ENCODE measurements at places on chromosomes 3 and 15.

DNA sequence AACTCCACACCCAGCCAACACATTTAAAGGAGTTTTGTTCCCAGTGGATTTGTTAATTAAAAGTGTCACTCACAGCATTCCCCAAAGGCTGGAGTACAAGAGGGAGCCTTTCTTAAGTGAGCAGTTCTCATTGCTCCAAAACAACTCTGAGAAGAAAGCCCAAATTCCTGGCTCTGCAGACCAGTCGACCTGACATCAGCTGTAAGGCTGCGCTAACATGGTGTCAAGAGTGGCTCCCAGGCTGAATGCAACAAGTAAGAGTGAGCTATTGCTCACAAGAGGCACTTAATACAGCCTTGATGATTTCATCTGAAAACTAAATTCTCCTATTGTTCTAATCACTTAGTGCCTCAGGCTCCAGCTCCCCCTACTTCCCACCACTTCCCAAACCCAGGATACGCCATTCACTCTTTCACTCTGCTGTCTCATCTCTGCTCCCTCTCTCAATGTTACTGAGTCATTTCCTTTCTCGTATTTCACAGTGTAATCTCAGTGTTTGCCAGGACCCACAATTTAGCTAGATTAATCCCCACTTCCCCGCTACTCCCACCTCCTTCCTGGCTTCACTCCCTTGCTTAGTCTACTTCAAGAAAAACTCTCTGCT, 81.8 kb downstream of the WWTR1 start:
- no peak overlapping the region for H3K4me3 ChIP-seq
- H3K27me3 ChIP-seq: no peaks in the 10 kb centered on the region
- H3K36me3 ChIP-seq: no peaks in the 10 kb centered on the region
- peaks cover 9% of the 10 kb centered on the region for H3K4me1 ChIP-seq

DNA sequence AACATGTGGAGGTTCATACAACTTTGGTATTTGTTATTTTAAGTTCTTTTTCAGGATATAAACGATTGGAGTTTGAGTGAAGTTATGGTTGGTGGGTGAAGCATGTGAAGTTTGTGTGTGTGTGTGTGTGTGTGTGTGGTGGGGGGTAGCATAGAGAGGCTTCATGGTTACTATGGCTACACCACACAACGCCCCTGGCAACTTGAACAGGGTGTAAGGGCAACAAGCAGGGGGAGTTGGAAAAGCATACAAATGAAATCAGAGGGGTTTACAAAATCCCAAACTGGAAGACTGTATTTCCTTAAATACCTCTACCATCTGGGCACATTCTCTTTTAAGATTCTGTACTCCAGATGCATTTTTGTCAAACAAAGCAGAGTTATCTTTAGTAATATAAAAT, 207.5 kb downstream of the SV2B start:
- H3K36me3 ChIP-seq: no peaks in the 10 kb centered on the region
- H3K27ac ChIP-seq: no peak overlapping the region
- no peak for DNase-seq
- no peak overlapping the region for H3K4me3 ChIP-seq

DNA sequence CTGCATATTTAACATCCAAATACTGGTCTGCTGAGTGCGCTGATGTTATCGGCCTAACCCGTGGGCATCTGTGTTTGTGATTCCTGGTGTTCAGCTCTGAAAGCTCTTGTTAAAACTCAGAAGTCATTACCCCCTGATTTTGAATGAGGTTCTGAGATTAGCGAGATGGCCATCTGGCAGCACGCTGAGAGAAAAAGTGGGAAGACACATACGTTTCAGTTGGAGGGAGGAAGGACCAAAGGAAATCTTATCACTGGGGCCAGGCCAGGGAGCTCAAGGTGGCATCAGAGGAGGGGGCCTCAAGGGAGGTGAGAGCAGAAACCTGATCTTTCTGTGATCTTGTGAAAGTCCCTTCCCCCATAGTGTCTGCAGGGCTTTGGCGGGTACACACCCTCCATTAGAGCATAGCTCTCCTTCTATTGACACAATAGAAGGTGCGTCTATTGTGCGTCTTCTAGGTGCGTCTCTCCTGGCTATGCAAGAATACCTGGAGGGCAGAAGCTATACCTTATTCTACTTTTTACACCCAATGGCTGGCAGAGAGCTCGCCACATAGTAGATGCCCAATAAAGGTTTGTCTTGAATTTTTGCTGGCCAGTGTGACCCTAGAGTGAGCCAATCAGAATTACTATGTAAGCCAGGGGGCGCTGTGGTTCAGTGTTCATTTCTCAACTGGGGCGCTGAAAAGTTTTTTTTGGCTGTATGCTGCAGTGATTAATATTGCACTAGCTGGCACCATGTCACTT, 182.4 kb downstream of the SHQ1 start:
- H3K27me3 ChIP-seq: no peaks in the 10 kb centered on the region
- H3K36me3 ChIP-seq: no peaks in the 10 kb centered on the region
- no peaks in the 10 kb centered on the region for H3K4me1 ChIP-seq

GRCh38 chr15:37788767-37789396, 145.6 kb upstream of the TMCO5A start:
- no peaks in the 10 kb centered on the region for H3K27me3 ChIP-seq
- H3K27ac ChIP-seq: no peak overlapping the region
- H3K4me1 ChIP-seq: peaks cover 7% of the 10 kb centered on the region

GRCh38 chr3:156230278-156230900, 110.0 kb downstream of the KCNAB1 start:
- no peaks in the 10 kb centered on the region for H3K4me1 ChIP-seq
- no peak overlapping the region for H3K27ac ChIP-seq
- H3K36me3 ChIP-seq: no peaks in the 10 kb centered on the region

- H3K36me3 ChIP-seq: no peaks in the 10 kb centered on the region
- no peak overlapping the region for H3K27ac ChIP-seq
- no peaks in the 10 kb centered on the region for H3K27me3 ChIP-seq
- H3K4me1 ChIP-seq: no peaks in the 10 kb centered on the region
- DNase-seq: no peak
Measured at GRCh38 chr3:139448104-139448503, 28.2 kb downstream of the RBP2 start.

GRCh38 chr3:48507256-48508061, 3.5 kb upstream of the SHISA5 start:
- no peaks in the 10 kb centered on the region for H3K36me3 ChIP-seq
- DNase-seq: peak; percentile 83
- no peak overlapping the region for H3K4me3 ChIP-seq
- no peaks in the 10 kb centered on the region for H3K27me3 ChIP-seq

GRCh38 chr3:42795621-42796181, 8.6 kb downstream of the HIGD1A start:
- H3K27me3 ChIP-seq: no peaks in the 10 kb centered on the region
- H3K36me3 ChIP-seq: no peaks in the 10 kb centered on the region
- H3K4me1 ChIP-seq: no peaks in the 10 kb centered on the region
- H3K27ac ChIP-seq: no peak overlapping the region
- no peak for DNase-seq

DNA sequence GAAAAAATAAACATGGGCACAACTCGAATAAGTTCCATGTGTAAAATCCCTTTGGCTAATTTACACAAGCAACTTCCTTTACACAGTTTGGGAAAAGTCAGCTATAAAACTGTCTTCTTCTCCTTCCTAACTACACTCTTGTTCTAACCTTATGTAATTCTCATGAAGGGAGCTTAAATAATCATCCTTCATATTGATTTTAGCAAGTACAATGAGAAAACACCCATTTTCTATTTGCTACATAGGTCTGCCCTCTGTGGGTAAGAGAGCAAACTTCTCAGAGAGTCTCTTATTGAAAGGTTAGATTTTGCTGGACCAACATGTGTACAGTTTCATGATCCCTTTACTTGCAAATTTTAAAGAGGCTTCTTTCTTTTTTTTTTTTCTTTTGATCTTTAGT, 398.5 kb downstream of the ROBO1 start:
- no peaks in the 10 kb centered on the region for H3K4me1 ChIP-seq
- no peak for DNase-seq
- H3K4me3 ChIP-seq: no peak overlapping the region
- no peaks in the 10 kb centered on the region for H3K36me3 ChIP-seq
- no peak overlapping the region for H3K27ac ChIP-seq

- no peaks in the 10 kb centered on the region for H3K27me3 ChIP-seq
- no peak overlapping the region for H3K27ac ChIP-seq
- H3K36me3 ChIP-seq: peaks cover 3% of the 10 kb centered on the region
- H3K4me1 ChIP-seq: no peaks in the 10 kb centered on the region
- no peak overlapping the region for H3K4me3 ChIP-seq
Measured at GRCh38 chr15:73908822-73909122, 17.5 kb upstream of the LOXL1 start.

- no peaks in the 10 kb centered on the region for H3K36me3 ChIP-seq
- H3K27me3 ChIP-seq: no peaks in the 10 kb centered on the region
- H3K4me3 ChIP-seq: no peak overlapping the region
- H3K27ac ChIP-seq: no peak overlapping the region
Measured at GRCh38 chr3:23324745-23325144, 121.6 kb downstream of the UBE2E2 start.

- no peak for DNase-seq
- H3K36me3 ChIP-seq: no peaks in the 10 kb centered on the region
- no peaks in the 10 kb centered on the region for H3K27me3 ChIP-seq
- no peaks in the 10 kb centered on the region for H3K4me1 ChIP-seq
Measured at GRCh38 chr3:142633073-142633472, 36.9 kb downstream of the PLS1 start.

DNA sequence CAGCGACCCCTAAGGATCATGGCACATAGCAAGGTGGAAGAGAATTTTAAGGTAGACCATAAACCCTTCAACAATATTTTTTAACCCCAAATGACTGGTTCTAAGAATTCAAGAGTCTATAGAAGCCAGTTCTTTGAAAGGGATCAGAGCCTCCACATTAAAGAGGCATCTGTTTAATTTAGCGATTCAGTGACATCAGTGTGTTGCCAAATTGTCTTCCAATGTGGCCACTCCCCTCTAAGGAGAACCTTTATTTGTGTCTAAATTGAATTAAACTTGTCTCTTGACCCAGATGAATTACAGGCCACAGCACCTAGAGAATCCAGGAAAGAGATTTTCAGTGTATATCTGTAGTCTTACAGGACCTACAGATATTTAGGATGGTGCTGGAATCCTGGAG, 6.6 kb upstream of the SH3BP5 start:
- no peak overlapping the region for H3K4me3 ChIP-seq
- H3K27ac ChIP-seq: no peak overlapping the region
- no peaks in the 10 kb centered on the region for H3K27me3 ChIP-seq

DNA sequence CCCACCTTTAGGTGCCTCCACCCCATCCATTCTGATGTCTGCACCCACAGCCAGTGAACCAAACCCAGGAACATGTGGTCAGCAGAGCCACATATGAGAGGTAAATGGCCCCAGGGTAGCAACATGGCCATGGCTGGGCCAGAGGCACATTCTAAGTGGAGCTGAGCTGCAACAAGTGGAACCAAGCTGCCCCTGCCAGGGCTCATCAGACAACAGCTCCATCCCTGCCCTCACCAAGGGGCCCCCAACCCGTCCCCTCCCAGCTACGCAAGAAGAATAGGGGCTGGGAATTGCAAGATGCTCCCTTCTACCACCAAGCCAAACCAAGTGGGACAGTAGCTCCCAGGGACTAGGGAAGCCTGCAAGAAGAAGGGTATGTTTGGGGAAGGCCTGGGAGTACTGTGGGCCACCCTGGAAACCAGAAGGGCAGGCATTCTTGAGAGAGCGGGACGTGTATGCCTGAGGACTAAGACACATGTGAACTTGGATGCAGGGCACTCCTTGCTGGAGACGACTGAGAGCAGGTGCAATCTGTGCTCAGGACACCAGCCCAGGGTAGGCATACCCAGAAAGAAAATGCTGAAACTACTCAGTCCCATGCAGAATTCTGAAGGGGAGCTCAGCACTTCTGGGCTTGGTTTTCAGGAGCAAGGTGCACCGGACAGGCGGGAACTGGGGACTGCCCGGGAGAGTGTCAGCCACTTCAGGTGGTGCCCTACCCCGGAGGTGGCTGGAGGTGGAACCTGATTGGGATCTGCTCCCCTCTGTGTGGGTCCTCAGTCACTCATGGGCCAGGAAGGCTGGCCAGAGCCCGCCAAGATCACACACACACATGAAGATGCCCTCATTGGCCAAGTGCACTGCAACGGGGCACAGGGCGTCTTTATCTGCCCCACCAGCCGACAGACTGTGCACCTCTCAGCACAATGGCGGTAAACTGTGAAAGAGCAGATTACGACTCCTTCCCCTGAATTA, 9.5 kb downstream of the MYL3 start:
- DNase-seq: peak; percentile 43
- no peaks in the 10 kb centered on the region for H3K27me3 ChIP-seq
- H3K27ac ChIP-seq: no peak overlapping the region
- no peak overlapping the region for H3K4me3 ChIP-seq
